ENCODE measurements at places on chromosomes 2 and 18. TPM values are rescaled to one million over a fixed set of nuclear protein-coding genes. Genes with fewer than 3 reads are reported as not detected.

GRCh38 chr18:27377251-27377650, 192.1 kb upstream of the CHST9 start:
- no peak for DNase-seq

GRCh38 chr2:69061525-69061924, 48.5 kb downstream of the ANTXR1 start:
- no peak for DNase-seq

GRCh38 chr2:176081376-176081836, 2.4 kb downstream of the EVX2 start:
- DNase-seq: no peak

DNA sequence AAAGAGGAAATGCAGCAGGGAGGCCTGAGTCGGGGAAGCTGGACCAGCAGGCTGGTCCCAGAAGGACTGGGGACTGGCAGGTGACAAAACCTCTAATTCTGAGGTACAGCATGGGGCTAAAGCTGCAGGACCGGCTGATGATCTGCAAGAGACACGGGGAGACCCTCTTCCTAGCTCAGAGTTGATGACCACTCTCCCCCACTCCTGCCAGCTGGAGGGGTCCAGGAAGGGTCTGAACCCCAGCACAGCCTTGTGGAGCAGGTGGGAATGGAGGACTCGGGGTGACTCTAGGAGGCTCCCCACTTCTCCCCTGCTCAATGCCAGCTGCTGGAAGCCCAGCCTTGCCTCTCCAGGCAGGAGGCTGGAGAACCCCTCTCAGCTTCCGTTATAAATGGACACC, 67.7 kb downstream of the TWIST2 start:
- no peak for DNase-seq

DNA sequence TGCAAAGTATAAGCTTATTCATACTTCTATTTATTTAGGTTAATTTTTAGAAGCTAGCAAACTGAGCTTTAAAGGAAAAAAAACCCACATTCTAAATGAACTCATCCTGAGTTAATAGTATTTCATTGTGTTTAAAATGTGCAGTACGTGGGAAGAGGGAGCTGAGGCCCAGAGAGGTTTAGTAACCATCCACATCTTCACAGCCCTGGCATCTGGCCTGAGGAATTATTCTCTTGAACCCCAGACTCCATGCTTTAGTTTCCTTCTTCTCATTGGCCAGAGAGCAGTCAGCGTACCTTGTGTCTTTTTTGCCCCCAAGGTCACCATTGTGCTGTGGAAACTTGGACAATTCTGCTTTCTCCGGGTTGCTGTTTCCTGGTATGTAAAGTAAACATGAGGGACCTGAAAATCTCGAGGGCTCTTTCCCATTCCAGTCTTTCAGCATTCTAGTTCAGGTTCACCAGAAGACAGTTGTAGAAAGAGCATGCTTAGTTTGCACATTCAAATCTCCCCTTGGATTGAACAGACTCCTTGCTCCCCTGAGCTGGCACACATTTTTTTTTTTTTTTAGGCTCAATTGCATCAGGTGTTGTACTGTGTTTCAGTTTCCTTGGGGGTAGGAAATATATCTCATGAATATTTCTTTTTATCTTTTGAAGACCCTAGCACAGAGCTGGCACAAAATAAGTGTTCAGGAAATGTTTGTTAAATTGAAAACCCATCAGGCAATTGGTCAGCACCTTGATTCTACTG, 81.4 kb downstream of the MYCN start:
- DNase-seq: no peak

GRCh38 chr2:184294831-184295230, 303.5 kb upstream of the ZNF804A start:
- DNase-seq: no peak

DNA sequence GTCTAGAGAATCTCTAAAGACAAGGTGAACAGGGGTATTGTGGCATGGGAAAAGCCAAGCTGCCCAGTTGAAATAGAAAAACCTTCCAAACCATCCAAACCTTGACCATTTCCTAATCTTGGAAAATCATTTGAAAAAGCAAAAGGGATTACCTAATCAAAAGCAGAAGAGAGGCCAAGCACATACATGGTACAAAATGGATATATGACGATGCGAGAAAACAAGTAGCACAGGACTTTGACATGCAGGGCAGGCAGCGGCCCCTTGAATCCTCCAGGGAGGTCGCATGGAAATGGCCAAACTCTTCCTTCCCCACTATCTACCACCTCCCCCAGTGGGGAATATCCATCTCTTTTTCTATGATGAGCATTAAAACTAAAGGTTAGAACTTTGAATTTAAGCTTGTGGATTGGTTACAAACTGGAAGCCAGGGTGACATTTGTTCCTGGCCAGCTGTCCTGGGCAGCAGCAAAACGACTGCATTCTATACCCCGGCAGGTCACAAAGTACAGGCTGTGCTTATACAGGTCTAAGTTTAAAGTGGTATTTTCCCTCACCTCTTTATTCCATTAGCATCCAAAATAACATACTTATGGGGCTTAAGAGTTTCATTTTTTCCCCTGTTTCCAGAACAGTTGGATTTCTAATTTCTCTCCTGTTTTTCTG, 24.7 kb downstream of the MYOM1 start:
- DNase-seq: no peak

GRCh38 chr18:73952296-73952946, 195.2 kb downstream of the FBXO15 start:
- no peak for DNase-seq

DNA sequence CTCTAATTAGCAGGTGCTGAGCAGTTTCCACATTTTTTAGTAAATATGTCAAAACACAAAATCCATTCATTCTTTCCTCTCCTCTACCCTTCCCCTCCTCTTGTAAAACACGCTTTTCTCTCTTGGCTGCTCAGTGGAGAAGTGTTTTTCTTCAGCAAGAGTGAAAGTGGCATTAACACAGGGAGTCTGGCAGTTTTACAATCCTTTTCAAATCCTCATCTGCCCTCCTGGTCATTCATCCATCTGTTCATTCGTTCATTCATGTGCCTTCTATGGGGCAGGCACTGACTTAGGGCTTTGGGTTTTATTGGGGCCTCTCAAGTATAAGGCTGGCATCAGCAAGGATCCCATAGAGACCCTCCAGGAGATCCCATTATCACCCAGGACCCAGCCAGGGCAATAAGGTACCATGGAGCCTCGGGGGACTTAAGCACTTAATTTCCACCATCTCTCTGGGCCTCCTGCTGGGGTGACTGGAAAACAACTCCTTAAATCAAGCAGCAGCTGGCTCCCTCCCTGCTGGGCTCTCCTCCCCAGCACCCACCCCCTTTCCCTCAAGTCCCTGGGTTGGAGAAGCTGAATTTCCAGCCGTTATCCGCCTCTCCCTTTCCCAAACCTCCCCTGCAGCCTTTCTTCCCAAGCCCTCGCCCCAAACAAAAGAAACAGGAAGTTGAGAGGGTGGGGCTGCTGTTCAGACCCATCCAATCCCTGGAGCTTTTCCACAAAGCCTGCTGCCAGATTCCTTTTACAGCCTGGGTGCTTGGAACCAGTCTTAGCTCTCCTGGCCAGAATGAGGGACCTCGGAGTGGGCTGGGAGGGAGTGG, 32.6 kb downstream of the MARCHF4 start:
- no peak for DNase-seq

- DNase-seq: peak; percentile 37
Measured at GRCh38 chr2:236568068-236568921, 1.3 kb upstream of the ACKR3 start.

GRCh38 chr2:24945907-24946306, 25.8 kb downstream of the DNAJC27 start:
- DNase-seq: no peak

Gene UCN
- 6.9 TPM for total RNA-seq

Gene RNF152
- total RNA-seq: 0.19 TPM

Gene CREG2
- not detected for total RNA-seq

Gene PIEZO2
- not detected for total RNA-seq

Gene ZNF396
- total RNA-seq: 5.3 TPM

Gene POTEC
- total RNA-seq: not detected
